Ovary (tissue), 10 donors: ENCODE measurements at places on chromosomes 11 and 22.

DNA sequence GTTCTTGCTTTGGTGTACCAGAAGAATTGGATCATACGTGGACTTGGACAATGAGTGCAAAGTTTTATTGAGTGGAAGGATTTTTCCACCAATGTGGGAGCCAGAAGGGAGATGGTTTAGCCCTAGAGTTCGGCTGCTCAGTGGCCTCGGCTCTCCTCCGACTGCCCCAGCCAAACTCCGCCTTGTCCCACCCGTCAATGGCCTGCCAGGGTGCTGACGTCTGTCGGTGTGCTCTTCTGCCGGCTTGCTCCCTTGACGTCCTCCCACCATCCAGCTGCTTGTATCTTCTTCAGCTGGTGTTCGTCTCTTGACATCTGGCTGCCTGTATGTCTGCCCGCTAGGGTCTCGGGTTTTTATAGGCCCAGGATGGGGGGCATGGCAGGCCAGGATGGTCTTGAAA is 154.8 kb downstream of the APOL5 start:
- no peaks in the 10 kb centered on the region for H3K36me3 ChIP-seq
- peaks cover 10% of the 10 kb centered on the region for H3K4me1 ChIP-seq
- no peak overlapping the region for H3K27ac ChIP-seq
- H3K27me3 ChIP-seq, result no peaks in the 10 kb centered on the region
- no peak overlapping the region for H3K4me3 ChIP-seq

GRCh38 chr11:130781931-130782330 is 134.3 kb downstream of the SNX19 start:
- peaks cover 9% of the 10 kb centered on the region for H3K4me1 ChIP-seq
- no peak for DNase-seq
- H3K27ac ChIP-seq, result no peak overlapping the region
- no peaks in the 10 kb centered on the region for H3K36me3 ChIP-seq

DNA sequence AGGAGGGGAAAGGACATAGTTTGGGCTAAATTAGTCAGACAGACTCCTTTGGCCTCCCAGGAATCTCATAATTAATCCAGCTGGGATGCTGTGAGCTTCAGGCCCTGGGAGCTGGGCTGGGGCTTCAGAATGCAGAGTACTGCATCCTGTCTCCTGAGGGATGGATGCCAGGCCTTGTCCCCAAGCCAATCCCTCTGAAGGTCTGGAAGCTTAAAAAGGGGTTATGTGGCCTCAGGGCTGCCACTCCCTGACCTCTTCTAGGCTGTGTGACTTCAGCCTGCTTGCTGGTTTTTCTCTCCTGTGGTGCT is 6.9 kb upstream of the LRRC32 start:
- no peak overlapping the region for H3K4me3 ChIP-seq
- no peaks in the 10 kb centered on the region for H3K27me3 ChIP-seq
- H3K4me1 ChIP-seq, result peaks cover 5% of the 10 kb centered on the region
- no peak for DNase-seq
- H3K27ac ChIP-seq, result no peak overlapping the region
- H3K36me3 ChIP-seq, result no peaks in the 10 kb centered on the region

DNA sequence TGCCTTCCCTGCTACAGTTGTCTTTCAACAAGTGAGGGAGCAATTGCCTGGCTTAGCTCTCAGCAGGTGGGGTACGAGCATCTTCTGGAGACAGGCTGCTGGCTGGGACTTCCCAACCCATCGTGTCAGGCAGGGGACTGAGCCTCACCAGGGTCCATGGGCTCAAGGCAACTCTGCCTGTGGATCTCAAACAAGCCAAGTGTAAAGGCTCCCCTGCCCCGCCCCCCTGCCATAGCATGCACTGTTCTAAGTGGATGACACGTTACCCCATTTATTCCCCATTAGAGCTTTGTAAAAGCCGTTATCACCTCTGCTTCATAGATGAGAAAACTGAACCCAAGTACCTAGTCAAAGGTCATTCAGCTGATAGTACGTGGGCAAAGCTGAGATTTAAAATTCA is 222.9 kb downstream of the NTM start:
- no peak for DNase-seq
- no peak overlapping the region for H3K27ac ChIP-seq
- H3K4me1 ChIP-seq, result no peaks in the 10 kb centered on the region
- H3K36me3 ChIP-seq, result no peaks in the 10 kb centered on the region

DNA sequence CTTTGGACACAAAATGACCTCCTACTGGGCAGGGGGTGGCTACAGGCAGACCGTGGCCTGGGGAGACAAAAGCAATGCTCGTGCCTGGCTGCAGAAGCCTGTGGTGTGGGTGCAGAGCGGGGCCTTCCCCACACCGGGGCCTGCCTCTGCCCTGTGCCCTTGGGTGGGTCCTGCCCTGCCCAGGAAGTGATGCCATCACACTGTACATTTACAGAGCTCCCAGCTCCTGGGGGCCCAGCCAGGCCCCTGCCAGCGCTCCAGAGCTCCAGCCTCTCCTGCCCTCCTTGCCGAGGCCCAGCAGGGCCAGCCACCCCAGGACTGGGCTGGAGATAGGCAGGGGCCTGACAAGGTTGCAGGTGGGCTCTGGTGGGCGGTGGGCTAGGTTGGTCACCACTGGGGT is 40.1 kb downstream of the MUC5B start:
- no peak for DNase-seq
- no peaks in the 10 kb centered on the region for H3K36me3 ChIP-seq
- H3K27ac ChIP-seq, result peak overlapping the region; percentile 49
- peaks cover 10% of the 10 kb centered on the region for H3K4me1 ChIP-seq

GRCh38 chr22:45163099-45163450 is 650 bp upstream of the NUP50 start:
- H3K36me3 ChIP-seq, result no peaks in the 10 kb centered on the region
- H3K4me3 ChIP-seq, result peak overlapping the region; percentile 95
- H3K27me3 ChIP-seq, result no peaks in the 10 kb centered on the region
- DNase-seq, result no peak

- no peak overlapping the region for H3K27ac ChIP-seq
- H3K4me1 ChIP-seq, result peaks cover 4% of the 10 kb centered on the region
- DNase-seq, result peak; percentile 78
- H3K36me3 ChIP-seq, result no peaks in the 10 kb centered on the region
- no peaks in the 10 kb centered on the region for H3K27me3 ChIP-seq
Measured at GRCh38 chr11:130431331-130431773, 2.9 kb upstream of the ADAMTS8 start.

- H3K27ac ChIP-seq, result no peak overlapping the region
- no peak overlapping the region for H3K4me3 ChIP-seq
- DNase-seq, result no peak
- no peaks in the 10 kb centered on the region for H3K4me1 ChIP-seq
- H3K36me3 ChIP-seq, result no peaks in the 10 kb centered on the region
Measured at GRCh38 chr11:111115890-111116289, 129.6 kb upstream of the POU2AF2 start.

- no peak for DNase-seq
- no peaks in the 10 kb centered on the region for H3K36me3 ChIP-seq
- H3K4me1 ChIP-seq, result peaks cover 1% of the 10 kb centered on the region
Measured at GRCh38 chr11:131695889-131696429, 325.5 kb downstream of the NTM start.

DNA sequence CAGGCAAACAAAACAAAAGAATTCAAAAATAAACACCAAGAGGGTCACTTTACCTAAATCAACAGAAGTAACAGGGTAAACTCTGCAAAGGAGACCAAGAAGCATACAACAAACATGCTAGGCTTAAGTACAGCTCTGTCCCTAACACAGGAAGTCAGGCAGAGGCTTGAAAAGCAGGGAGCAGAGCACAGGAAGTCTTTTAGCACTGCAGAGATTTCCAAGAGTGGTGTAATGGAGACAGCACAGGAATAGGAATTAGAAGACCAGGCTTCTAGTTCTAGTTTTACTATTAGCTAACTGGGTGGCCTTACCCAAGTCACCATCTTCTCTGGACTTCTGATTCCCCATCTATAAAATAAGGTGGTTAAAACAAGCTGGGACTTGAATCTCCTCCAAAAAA is 1.9 kb downstream of the RBFOX2 start:
- no peak overlapping the region for H3K27ac ChIP-seq
- H3K36me3 ChIP-seq, result no peaks in the 10 kb centered on the region
- peaks cover 15% of the 10 kb centered on the region for H3K4me1 ChIP-seq
- DNase-seq, result no peak
- peak overlapping the region; percentile 66 for H3K4me3 ChIP-seq

DNA sequence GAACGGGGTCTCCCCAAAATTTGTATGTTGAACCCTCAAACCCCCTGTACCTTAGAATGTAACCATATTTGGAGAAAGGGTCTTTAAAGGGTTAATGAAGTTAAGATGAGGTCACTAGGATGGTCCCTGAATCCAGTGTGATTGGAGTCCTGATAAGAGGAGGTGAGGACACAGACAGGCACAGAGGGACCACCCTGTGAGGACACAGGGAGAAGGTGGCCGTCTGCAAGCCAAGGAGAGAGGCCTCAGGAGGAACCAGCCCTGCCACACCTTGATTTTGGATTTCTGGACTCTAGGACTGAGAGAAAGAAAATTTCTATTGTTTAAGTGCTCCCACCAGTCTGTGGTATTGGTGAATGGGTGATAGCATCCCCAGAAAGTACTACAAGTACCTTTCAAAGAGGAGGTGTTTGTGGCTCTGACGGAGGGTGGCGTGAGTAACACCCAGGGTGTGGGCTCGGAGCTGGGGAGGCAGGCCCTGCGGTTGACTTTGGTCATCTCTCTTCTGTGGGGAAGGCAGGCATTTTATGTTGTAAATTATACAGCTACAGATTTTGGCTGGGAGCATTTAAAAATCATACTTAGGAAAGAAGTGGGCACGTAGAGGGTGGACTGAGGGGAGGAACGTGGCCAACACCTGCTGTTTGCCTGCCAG is 13.8 kb downstream of the MRGPRF start:
- H3K27ac ChIP-seq, result no peak overlapping the region
- no peaks in the 10 kb centered on the region for H3K27me3 ChIP-seq
- H3K36me3 ChIP-seq, result no peaks in the 10 kb centered on the region

GRCh38 chr11:126898802-126899201 is 101.8 kb downstream of the KIRREL3 start:
- no peak for DNase-seq
- no peaks in the 10 kb centered on the region for H3K4me1 ChIP-seq
- no peaks in the 10 kb centered on the region for H3K36me3 ChIP-seq
- no peaks in the 10 kb centered on the region for H3K27me3 ChIP-seq
- no peak overlapping the region for H3K27ac ChIP-seq

DNA sequence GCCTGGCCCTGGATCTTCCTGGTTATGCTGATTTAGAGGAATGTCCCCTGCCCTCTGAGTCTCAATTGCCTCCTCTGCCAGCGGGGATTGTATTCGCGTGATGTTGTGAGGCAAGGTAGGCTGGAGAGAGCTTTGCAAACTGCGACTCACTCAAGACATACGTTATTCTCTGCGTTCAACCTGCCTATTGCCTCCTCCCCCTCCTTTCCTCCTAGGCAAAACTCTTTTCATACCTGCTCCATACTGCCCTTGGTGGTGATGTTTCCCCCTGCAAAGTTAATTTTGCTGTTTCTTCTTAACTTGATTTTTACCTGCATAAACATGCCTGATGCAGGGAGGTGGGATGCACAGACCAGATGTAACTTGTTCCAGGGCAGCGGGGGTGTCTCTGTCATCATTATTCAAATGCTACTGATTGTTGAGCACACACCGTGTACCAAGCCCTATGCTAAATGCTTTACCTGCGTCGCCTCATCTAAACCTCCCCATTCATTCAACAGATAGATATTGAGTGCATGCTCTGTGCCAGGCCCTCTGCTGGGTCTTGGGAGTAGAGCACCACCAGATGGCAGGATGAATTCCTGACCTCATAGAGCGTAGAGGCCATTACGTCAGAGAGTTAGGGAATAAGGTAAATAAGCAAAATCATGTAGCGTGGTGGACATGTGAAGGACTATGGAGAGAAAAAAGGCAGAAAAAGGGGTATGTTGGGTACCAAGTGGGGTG is 29.0 kb downstream of the SGSM1 start:
- H3K4me3 ChIP-seq, result no peak overlapping the region
- no peak overlapping the region for H3K27ac ChIP-seq
- no peaks in the 10 kb centered on the region for H3K36me3 ChIP-seq

- no peaks in the 10 kb centered on the region for H3K27me3 ChIP-seq
- no peak for DNase-seq
- H3K4me1 ChIP-seq, result no peaks in the 10 kb centered on the region
- H3K4me3 ChIP-seq, result no peak overlapping the region
- H3K36me3 ChIP-seq, result no peaks in the 10 kb centered on the region
Measured at GRCh38 chr11:122852074-122852795, 13.9 kb downstream of the CRTAM start.

DNA sequence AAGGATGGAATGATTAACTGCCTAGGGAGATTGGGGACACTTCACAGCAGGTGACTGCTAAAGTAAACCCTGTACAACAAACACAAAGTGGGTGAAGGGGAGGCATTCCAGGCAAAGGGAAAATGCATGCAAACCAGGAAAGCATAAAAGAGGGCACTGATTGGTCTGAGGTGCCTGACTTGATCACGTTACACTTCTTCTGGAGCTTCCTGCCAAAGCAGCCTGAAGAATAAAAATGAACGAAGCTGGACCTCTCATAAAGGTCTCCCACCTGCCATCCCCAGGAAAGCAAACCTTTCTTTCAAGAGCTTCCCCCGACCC is 46.7 kb upstream of the SCUBE2 start:
- H3K27ac ChIP-seq, result no peak overlapping the region
- no peak overlapping the region for H3K4me3 ChIP-seq
- H3K36me3 ChIP-seq, result no peaks in the 10 kb centered on the region
- DNase-seq, result no peak
- H3K4me1 ChIP-seq, result no peaks in the 10 kb centered on the region

DNA sequence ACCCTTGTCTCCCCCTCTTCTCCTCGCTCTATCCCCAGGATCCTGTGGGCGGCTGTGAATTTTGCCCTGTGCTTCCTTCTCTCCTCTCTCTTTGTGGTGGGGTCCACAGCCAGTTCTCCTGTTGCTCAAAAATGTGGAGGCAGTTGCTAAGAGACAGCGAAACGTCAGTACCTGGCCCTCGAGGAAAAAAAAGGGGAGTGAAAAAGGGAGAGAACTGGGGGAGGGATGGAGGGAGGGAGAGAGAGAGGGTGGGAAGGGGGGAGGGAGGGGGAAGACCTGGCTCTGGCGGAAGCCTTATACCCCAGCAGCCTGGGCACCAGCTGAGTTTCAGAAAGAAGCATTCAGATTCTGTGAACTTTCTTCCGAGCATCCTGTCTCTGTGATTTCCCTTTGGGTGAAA is 2.1 kb upstream of the LRRC55 start:
- H3K27me3 ChIP-seq, result no peaks in the 10 kb centered on the region
- no peak for DNase-seq
- H3K27ac ChIP-seq, result no peak overlapping the region
- H3K4me3 ChIP-seq, result no peak overlapping the region
- no peaks in the 10 kb centered on the region for H3K36me3 ChIP-seq

GRCh38 chr11:2932850-2933251 is 3.6 kb upstream of the PHLDA2 start:
- no peaks in the 10 kb centered on the region for H3K27me3 ChIP-seq
- H3K36me3 ChIP-seq, result no peaks in the 10 kb centered on the region
- no peak overlapping the region for H3K27ac ChIP-seq
- DNase-seq, result no peak
- H3K4me3 ChIP-seq, result no peak overlapping the region

DNA sequence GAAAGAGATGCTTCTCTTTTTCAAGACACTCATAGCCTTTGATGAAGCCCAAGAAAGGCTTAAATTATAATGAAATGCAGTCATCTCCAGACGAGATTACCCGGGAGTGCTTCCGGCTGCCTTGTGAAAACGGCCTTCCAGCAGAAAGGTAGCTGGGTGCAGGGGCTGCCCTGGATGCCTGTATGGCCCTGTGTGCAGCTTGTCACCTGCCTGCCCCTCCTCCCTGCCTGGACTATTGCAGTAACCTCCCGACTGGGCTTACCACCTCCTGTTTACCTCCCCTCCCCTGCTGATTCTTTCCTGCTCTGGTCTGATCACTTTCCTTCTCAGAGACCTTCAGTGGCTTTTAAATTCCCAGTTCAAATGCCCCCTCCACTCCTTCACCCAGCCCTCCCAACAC is 126.4 kb upstream of the SYT13 start:
- H3K4me3 ChIP-seq, result no peak overlapping the region
- no peaks in the 10 kb centered on the region for H3K4me1 ChIP-seq
- no peak for DNase-seq
- H3K27me3 ChIP-seq, result no peaks in the 10 kb centered on the region
- no peaks in the 10 kb centered on the region for H3K36me3 ChIP-seq
- no peak overlapping the region for H3K27ac ChIP-seq
